Hematopoietic multipotent progenitor cell treated with erythropoietin and hydrocortisone succinate and interleukin-3 and kit ligand, for 6 days (in vitro differentiated cells): ENCODE measurements at places on chromosomes 4 and X.

- no peak for DNase-seq
These were observed 20.2 kb downstream of the PRSS48 start for GRCh38 chr4:151297170-151297569.

DNA sequence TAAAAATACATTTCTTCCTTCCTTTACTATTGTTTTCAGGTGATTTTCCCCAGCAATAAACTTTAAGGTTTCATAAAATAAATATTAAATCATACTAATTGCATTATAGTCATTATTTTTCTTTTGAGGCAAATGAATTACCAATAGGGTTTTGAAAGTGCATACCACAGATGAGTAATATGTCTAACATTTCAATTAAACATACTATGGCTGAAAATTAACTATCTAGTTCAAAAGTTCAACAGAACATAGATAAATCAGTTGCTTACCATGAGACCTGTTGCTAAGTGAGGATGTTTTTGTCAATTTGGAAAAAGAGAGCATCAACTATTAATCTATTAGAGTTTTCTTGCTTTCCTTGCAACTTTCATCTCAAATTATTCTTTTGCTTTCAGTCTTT, 35.0 kb downstream of the NPY5R start:
- DNase-seq, result no peak

DNA sequence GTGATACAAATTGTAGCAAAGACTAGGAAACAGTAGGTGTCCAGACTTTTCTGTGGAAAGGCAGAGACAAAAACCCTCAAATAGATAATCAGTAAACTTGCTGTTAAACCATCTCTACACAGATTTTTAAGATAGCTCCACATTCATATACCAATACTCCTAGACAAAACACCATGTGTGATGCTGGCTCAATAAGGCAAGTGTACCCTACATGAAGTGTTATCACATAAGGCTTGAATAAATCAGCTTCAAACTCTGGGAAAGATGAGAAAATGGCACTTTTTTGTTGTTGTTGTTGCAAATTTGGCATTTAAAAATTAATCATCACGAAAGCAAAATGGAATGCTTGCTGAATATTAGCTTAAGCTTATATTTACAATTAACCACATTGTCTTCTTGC, 45.1 kb downstream of the DRD5 start:
- no peak for DNase-seq

GRCh38 chr4:102281171-102281839, 64.0 kb downstream of the SLC39A8 start:
- peak; percentile 85 for DNase-seq

DNA sequence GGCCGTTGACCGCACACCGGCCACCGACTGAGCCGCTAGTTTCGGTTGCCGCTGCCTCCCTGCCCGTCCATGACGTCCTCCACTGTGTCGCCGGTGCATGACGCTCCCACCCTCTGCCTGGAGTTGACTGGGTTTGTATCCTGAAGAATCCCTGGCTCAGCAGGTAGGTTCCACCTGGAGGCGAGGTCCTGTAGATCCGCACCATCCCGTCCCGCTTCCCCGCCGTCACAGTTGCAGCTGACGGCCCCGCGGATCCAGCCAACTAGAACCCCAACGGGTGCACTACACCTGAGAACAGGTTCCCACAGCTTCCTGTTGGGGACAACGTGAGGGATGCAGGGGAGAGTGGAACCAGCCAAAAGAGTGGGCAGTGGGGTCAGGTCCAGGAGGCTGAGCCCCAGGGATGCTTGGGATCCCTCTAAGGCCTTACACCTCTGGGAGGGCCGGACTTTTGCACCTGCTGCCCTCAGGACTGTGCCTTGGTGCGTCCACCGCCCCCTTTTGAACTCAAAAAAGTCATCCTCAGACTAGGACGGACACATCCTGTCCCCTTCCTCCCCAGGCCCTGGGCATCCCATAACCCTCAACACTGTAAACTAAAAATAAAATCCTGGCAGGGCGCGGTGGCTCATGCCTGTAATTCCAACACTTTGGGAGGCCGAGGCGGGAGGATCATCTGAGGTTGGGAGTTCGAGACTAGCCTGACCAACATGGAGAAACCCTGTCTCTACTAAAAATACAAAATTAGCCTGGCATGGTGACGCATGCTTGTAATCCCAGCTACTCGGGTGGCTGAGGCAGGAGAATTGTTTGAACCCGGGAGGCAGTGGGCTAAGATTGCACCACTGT, 1.1 kb upstream of the SLBP start:
- peak; percentile 32 for DNase-seq

DNA sequence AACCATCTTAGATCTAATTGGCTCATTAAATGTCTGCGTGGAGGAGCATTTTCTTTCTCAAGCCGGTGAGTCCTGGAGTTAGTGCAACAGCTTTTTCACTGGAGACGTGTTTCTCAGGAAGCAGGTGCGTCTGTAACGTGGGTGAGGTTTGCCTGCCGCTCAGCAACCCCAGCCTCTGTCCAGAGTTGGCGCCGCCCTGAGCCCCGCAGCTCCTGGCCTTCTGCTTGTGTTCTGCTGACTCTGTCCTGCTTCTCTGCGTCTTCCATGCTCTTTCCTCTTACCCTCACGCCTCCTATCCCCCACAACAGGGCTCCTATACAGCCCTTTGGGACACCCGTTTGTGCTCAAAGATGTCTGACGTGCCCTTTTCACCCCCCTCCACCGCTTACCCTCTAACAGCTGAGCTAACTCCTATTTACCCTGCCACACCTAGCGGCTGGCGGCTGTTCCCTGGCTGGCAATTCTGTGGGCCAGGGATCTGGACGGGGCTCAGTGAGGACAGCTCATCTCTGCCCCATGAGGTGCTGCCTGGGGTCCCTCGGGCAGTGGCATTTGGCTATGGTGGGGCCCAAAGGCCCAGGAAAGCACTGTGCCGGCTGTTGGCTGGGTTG, 18.8 kb downstream of the DOK7 start:
- DNase-seq, result no peak

- DNase-seq, result no peak
These were observed 56.6 kb upstream of the MAB21L2 start for GRCh38 chr4:150525321-150525868.

DNA sequence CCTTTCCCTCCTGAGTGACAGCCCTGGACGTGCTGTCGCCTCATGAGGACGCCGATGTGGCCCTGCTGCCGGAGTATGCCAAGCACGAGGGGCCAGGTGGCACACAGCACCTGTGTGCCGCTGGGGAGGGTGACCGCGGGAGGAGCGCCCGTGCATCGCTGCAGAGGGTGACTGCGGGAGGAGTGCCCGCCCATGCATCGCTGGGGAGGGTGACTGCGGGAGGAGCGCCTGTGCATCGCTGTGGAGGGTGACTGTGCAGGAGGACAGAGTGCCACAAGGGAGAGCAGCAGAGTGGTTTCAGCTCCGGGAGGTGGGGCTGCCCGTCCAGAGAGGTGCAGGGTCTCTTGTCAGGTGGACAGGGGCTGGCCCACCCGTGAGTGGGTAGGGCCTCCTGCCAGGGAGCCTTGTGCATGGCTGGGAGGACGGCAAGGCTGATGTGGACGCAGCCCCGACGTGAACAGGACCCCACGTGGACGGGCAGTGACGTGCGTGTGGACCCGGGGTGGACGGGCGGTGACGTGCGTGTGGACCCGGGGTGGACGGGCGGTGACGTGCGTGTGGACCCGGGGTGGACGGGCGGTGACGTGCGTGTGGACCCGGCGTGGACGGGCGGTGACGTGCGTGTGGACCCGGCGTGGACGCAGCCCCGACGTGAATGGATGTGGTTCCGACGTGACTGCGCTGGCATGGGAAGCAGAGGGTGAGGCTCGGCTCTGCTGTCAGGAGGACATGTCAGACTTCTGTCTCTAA, 14.7 kb downstream of the PCGF3 start:
- DNase-seq, result no peak

DNA sequence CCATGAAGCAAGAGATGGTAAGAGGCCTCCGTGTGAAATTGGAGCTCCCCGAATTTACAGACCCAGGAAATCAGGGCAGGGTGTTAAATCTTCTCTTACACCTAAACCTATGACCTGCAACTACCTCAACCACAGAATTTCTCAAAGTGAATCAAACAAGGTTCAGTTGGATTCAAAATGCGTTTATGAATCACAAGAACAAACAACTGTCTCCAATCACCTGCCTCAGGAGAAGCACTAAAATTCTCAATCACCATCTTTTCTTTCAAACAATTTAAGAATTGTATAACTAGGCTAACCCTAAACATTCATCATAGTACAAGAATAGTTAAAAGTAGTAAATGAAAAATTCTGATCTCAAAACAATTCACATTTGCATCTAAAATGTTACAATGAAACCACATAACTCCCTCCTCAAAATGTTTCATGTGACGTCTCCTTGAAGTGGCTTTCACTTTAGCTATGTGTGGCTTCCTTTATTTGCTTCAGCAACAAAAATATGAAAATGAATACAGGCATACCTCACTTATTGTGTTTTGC, 19.2 kb downstream of the PPP3CA start:
- no peak for DNase-seq

GRCh38 chrX:22889819-22890218, 109.9 kb upstream of the DDX53 start:
- DNase-seq, result no peak

DNA sequence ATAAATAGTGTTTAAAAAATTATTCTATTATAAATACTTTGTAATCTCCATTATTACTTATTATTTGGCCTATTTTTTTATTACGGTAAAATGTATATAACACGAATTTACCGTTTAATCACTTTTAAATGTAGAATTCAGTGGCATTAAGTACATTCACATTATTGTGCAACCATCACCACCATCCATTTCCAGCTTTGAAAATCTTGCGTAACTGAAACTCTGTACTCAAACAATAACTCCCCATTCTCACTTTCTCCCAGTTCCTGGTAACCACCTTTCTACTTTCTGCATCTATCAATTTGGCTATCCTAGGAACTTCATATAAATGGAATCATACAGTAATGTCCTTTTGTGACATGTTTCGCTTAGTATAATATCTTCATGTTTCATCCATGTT, 45.7 kb downstream of the PASD1 start:
- no peak for DNase-seq

DNA sequence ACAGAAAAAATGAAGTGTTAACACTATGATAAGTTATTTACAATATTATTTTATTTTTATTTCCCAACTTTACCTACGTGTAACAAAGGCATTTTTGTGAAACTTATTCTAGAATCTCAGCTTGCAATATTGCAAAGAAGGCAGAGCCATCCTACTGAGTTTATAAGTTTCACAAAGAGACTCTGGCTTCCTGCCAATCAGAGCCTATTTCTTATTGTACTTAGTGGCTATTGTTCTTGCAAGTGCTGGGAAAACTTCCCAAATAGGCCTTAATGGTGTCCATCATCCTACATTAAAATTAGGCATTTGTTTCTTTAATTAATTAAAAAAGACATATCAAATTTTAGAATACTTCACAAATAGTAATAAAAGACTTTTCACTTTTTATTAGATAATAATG, 233.2 kb downstream of the EPHA5 start:
- no peak for DNase-seq

GRCh38 chr4:33425936-33426335, 2705.8 kb downstream of the PCDH7 start:
- DNase-seq, result no peak

GRCh38 chr4:74054483-74055047, 16.1 kb upstream of the CXCL3 start:
- DNase-seq, result peak; percentile 31

DNA sequence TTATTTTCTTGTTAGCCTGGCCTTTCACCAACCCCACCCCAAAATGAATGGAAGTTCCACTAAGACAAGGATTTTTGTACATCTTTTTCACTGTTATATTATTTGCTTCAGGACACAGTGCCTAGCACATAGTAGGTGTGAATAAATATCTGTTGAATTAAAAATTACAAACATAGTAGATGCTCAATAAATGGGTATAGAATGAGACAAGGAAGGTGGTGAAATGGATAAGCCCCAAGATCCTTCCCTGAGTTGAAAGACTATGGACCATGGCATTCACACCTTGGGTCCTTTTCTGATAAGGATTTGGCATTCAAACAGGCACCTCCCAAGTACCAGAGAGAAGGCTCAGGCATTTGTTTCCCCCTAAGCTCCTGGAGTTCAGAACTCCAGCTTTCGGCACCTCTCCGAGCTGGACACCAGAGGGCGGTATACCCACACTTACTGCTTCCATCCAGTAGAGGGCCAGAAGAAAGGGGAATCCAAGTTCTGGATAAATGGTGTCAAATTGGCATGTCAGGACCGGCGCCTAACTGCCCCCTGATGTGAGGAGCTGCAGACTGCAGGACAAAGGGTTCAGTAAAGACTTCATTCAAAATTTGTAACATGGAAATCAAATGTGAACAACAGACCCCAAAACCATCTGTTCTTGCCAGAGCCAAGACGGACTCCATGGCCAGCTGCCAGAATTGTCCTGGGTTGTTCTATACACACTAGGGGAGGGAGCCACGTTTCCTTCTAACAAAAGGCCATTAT, 193.0 kb downstream of the GPC3 start:
- peak; percentile 77 for DNase-seq

DNA sequence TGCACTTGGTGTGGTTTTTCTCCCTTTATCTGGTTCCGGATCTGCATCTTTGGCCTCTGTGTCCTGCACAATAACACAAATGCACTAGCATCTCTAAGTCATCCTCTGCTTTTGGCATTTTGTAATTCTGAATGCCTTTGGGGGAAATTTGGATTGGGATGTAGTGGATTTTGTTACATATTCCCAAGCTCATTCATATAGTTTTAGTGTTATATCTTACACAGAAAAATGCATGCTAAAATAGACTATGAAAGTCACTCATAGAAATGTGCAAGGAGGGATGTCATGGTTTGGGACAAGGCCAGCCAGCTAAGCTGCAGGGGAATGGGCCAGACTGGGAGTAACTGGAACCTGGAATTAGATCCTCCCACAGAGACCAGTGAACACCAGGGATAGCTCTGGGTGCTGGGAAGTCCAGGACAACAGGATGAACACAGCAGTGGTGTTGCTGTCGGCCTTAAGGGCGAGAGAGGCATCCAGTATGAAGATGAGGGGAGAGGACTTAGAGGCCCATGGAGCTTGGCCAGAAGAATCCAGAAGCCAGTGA, 20.1 kb downstream of the ENPP6 start:
- no peak for DNase-seq

GRCh38 chr4:26909369-26909768, 48.7 kb downstream of the STIM2 start:
- DNase-seq, result no peak
